ENCODE measurements at places on chromosomes 7 and 10. TPM values are rescaled to one million over a fixed set of nuclear protein-coding genes. Genes with fewer than 3 reads are reported as not detected.

DNA sequence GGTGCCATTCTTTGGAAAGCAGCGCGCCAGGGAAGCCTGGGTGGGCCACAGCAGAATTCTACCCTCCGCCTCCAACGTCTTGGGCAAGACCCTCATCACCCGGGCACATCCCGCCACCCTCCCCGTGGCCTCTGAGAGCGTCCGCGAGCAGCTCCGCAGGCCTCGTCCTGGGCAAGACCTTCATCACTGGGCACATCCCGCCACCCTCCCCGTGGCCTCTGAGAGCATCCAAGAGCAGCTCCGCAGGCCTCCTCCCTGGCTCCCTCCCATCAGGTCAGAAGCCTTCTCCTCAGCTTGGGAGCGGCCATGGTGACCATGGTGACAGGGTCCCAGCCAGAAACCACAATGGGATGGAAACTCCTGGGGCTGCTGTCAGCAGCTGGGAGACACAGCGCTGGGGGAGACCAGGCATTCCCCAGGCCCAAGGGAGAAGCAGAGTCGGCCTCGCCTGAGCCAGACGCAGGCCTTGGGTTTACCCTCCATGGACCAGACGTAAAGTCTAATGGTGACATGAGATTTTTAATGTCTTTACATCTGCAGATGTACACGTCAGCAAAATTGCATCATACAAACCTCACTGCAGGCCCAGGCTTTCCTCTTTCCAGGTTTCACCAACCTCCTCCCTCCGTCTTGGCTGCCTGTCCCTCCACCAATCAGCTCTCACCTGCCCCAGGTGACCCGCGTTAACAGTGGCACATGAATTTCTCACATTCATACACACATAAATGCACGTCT, 55.1 kb upstream of the PPP2R2D start:
- no peaks in the 10 kb centered on the region for H3K4me1 ChIP-seq
- H3K27me3 ChIP-seq = no peaks in the 10 kb centered on the region
- no peak overlapping the region for H3K27ac ChIP-seq
- no peak for DNase-seq
- no peaks in the 10 kb centered on the region for H3K36me3 ChIP-seq

DNA sequence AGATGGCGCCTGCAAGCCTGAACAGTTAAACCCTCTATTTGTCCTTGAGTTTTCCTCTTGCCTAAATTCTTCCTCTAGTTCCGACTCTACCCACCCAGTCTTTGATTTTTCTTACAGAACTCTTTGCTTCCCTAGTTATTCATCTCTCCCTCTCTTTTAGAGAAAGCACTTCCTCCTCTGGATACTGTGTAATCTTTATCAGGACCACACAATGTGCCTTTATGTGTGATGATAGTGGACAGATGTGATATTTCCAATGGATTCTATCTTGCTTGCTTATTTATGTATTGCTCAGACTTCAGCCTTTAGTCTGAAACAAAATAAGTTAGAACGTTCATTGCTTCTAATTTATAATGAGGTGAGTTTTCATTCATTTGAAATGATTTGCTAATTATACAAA, 79.5 kb upstream of the CAV2 start:
- H3K4me3 ChIP-seq = no peak overlapping the region
- peaks cover 26% of the 10 kb centered on the region for H3K4me1 ChIP-seq
- DNase-seq = no peak

- H3K27me3 ChIP-seq = peaks cover 11% of the 10 kb centered on the region
- H3K27ac ChIP-seq = no peak overlapping the region
- DNase-seq = peak; percentile 36
- no peaks in the 10 kb centered on the region for H3K36me3 ChIP-seq
These were observed 2.5 kb downstream of the TMEM178B start for GRCh38 chr7:141076377-141076776.

DNA sequence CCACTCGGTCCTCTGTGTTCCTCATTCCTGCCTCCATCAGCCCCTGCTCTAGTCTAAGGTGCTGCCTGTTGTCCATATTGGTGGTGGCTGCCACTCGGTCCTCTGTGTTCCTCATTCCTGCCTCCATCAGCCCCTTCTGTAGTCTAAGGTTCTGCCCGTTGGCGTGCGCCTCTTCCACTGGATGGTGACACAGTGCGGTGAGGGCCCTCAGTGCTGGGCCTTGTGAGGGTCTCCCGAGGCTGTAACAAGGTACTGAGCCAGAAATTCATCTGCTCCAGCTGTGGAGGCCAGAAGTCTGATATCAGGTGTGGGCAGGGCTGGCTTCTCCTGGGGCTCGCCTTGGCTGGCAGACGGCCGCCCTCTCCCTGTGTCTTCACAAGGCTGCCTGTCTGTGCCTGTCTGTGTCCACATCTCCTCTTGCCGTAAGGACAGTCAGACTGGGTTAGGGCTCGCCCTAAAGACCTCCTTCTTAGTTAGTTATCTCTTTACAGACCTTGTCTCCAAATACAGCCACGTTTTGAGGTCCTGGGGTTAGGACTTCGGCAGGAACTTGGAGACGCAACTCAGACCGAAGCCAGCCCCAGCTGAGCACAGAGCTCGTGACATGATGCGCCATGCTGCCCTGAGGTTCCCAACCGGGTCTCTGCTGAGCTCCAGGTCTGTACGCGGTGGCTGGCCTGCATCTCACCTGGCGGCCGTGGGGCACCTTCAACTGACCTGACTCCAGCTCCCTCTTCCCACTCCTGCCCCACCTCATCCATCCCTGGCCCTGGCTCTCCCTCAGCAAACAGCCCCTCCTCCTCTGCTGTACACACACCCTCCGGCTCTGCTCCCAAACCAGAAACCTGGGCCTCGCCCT, 181.4 kb upstream of the SHH start:
- no peak overlapping the region for H3K4me3 ChIP-seq
- peaks cover 40% of the 10 kb centered on the region for H3K36me3 ChIP-seq
- no peak overlapping the region for H3K27ac ChIP-seq
- no peaks in the 10 kb centered on the region for H3K4me1 ChIP-seq
- H3K27me3 ChIP-seq = peaks cover 6% of the 10 kb centered on the region

The KLF14 gene
- not detected for total RNA-seq

DNA sequence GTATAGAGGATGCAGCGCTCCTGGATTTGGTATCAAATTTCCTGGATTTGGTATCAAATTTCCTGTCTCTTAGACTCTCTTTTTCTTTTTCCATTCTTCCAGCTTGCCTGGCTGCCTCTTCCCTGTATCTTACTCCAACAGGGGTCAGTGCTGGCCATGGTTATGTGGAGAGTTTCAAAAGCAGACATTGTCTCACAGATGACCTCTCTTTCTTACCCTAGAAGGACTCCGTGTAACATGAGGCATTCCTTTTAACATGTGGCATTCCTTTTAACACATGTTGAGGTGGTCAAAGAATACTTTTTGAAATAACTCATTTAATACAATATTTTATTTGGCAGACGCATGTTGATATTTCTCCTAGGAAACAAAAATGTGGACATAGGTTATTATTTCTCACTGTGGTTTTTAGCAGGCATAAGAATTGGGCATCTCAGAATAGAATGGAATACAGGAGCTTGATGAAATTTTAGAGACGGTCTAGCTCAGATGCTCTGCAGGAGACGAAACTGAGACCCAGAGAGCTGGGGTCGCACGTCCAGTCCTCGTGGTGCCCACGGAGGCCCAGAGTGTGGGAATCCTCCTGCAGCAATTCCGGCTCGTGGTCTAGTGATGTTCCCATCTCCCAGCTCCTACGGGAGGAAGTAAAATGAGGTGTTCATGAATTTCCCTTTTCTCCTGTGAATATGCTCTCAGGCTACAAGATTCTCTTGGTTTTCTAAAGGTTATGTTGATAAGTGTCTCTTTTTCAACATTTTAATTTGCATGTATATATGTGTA, 59.6 kb upstream of the PITRM1 start:
- 0 out of 2 replicates have a peak, but pooled peaks cover 3% of the 10 kb centered on the region for H3K4me1 ChIP-seq
- no peaks in the 10 kb centered on the region for H3K36me3 ChIP-seq
- H3K4me3 ChIP-seq = no peak overlapping the region
- DNase-seq = no peak
- no peak overlapping the region for H3K27ac ChIP-seq

GRCh38 chr7:49022448-49022847, 98.1 kb downstream of the CDC14C start:
- H3K27ac ChIP-seq = no peak overlapping the region
- H3K4me1 ChIP-seq = peaks cover 60% of the 10 kb centered on the region
- H3K4me3 ChIP-seq = no peak overlapping the region

GRCh38 chr7:129773871-129774270, 162.4 kb downstream of the NRF1 start:
- H3K27ac ChIP-seq = no peak overlapping the region
- peaks cover 84% of the 10 kb centered on the region for H3K4me1 ChIP-seq
- DNase-seq = no peak
- peak overlapping the region; percentile 4 for H3K4me3 ChIP-seq
- peaks cover 47% of the 10 kb centered on the region for H3K27me3 ChIP-seq
- peaks cover 3% of the 10 kb centered on the region for H3K36me3 ChIP-seq

- H3K36me3 ChIP-seq = no peaks in the 10 kb centered on the region
- DNase-seq = peak; percentile 42
- H3K4me1 ChIP-seq = no peaks in the 10 kb centered on the region
- no peak overlapping the region for H3K27ac ChIP-seq
These were observed 44.0 kb upstream of the CRTAC1 start for GRCh38 chr10:98074315-98074911.

- DNase-seq = no peak
- H3K4me3 ChIP-seq = no peak overlapping the region
- no peak overlapping the region for H3K27ac ChIP-seq
These were observed 26.2 kb downstream of the HIBADH start for GRCh38 chr7:27636326-27637006.

The VAX1 gene
- total RNA-seq = not detected

DNA sequence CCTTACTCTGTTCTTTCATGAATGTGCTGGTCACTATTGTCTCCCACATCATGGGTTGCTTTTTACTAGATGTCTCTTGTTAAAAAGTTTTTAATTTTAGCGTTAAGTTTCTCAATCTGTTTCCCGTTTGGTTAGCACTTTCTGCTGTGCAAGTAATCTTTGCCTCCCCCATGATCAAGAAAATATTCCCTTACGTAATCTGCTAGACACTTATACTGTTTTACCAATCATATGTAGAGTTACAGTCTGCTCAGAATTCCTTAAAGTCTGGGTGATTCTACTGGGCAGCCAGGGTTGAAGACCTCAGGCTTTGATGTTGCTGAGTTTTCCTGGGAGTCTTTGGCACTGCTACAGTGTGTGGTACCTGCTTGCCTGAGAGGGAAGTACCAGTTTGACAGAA, 38.2 kb upstream of the RPA3 start:
- DNase-seq = no peak
- 0 out of 2 replicates have a peak, but pooled peaks cover 3% of the 10 kb centered on the region for H3K4me1 ChIP-seq
- H3K27ac ChIP-seq = no peak overlapping the region
- H3K36me3 ChIP-seq = no peaks in the 10 kb centered on the region
- H3K27me3 ChIP-seq = no peaks in the 10 kb centered on the region

- no peak overlapping the region for H3K4me3 ChIP-seq
- H3K4me1 ChIP-seq = peaks cover 43% of the 10 kb centered on the region
- peaks cover 17% of the 10 kb centered on the region for H3K27me3 ChIP-seq
- DNase-seq = no peak
These were observed 203.7 kb downstream of the DIP2C start for GRCh38 chr10:485776-486175.

- peaks cover 55% of the 10 kb centered on the region for H3K4me1 ChIP-seq
- no peak overlapping the region for H3K4me3 ChIP-seq
- H3K27me3 ChIP-seq = no peaks in the 10 kb centered on the region
- no peaks in the 10 kb centered on the region for H3K36me3 ChIP-seq
- peak overlapping the region; percentile 68 for H3K27ac ChIP-seq
These were observed 505.6 kb upstream of the MKI67 start for GRCh38 chr10:128631801-128632241.

The CLDN12 gene
- total RNA-seq = 39.4 TPM

- no peaks in the 10 kb centered on the region for H3K27me3 ChIP-seq
- H3K27ac ChIP-seq = no peak overlapping the region
- DNase-seq = no peak
- H3K36me3 ChIP-seq = no peaks in the 10 kb centered on the region
These were observed 98.6 kb downstream of the CREM start for GRCh38 chr10:35225204-35225603.

The FANK1 gene
- total RNA-seq = 2.8 TPM

The PRTFDC1 gene
- total RNA-seq = 4.8 TPM

- no peak for DNase-seq
- no peak overlapping the region for H3K27ac ChIP-seq
- peaks cover 10% of the 10 kb centered on the region for H3K4me1 ChIP-seq
- H3K4me3 ChIP-seq = no peak overlapping the region
- H3K36me3 ChIP-seq = no peaks in the 10 kb centered on the region
These were observed 65.3 kb upstream of the SMNDC1 start for GRCh38 chr10:110370006-110370405.

DNA sequence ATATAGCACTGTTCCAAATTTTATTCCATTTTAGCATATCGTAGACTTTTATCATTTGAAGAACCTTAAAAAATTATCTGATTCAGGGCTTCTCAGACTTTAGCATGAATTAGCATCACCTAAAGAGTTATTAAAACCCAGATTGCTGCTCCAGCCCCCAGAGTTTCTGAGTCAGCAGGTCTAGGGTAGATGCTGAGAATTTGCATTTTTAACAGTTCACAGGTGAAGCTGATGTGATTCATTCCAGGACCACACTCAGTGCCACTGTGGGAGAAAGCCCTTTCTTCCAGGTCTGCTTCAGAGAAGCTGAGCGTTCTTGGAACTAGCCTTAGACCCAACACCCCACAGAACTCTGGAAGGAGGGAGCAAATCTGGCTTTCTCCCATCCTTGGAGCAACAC, 174.1 kb upstream of the YAE1 start:
- no peaks in the 10 kb centered on the region for H3K36me3 ChIP-seq
- no peak overlapping the region for H3K4me3 ChIP-seq
- peaks cover 22% of the 10 kb centered on the region for H3K4me1 ChIP-seq
- H3K27ac ChIP-seq = no peak overlapping the region

The MMD2 gene
- total RNA-seq = not detected

Data from WTC11 (cell line).